ENCODE measurements at places on chromosomes 4 and X. TPM values are rescaled to one million over a fixed set of nuclear protein-coding genes. Genes with fewer than 3 reads are reported as not detected.

DNA sequence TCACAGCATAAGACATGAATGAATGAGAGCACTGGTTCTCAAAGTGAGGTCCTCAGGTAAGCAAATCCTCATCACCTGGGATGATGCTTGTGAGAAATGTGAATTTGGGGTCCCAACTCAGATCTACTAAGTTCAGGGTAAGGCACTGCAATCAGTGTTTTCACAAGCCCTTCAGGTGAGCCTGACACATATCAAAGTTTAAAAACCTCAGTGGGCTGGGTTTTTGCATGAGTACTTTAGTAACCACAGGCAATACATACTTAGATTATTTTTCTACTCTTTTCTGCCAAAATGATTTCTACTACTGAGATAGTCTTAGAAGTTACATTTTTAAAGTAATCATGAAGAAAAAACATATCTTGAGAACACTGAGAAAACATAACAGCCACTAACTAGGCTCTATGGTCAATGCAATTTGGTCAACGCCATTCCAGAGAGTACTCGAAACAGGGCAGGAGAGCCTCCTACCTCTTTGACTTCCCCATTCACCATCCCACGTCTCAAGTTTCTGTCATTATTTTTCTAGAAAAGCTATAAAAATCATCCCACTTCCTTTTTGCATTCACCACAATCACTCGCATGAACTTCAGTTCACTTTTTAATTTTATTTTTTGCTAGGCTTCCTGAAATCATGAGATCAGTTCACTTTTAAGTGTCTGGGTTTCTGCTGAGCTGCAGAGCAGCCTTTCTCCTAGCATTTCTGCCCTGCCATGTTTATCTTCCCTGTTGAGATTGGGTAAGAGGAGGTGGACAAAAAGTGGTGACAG is 73.8 kb downstream of the MFAP3L start:
- H3K4me3 ChIP-seq: no peak overlapping the region
- peaks cover 19% of the 10 kb centered on the region for H3K27me3 ChIP-seq
- DNase-seq: no peak
- H3K4me1 ChIP-seq: peaks cover 15% of the 10 kb centered on the region
- H3K36me3 ChIP-seq: no peaks in the 10 kb centered on the region

DNA sequence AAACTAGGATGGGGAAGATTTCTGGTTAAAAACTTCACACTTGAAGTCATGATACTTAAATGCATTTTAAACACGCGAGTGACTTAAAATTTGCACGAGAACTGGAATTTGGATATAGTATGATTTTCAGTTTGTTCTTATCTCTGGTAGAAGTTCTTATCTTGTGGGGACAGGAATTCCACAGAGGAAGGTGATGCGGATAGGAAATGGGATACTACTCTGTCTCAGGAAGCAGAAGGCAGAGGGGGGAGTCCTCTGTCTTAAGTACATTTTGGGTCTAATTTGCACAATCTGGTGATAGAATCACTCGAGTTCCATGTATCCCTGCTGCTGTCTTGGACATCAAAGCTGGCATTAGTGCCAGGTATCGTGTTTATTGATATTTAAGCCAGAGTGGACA is 53.3 kb downstream of the TLL1 start:
- no peaks in the 10 kb centered on the region for H3K27me3 ChIP-seq
- H3K4me1 ChIP-seq: no peaks in the 10 kb centered on the region
- no peaks in the 10 kb centered on the region for H3K36me3 ChIP-seq
- H3K4me3 ChIP-seq: no peak overlapping the region
- no peak overlapping the region for H3K27ac ChIP-seq

DNA sequence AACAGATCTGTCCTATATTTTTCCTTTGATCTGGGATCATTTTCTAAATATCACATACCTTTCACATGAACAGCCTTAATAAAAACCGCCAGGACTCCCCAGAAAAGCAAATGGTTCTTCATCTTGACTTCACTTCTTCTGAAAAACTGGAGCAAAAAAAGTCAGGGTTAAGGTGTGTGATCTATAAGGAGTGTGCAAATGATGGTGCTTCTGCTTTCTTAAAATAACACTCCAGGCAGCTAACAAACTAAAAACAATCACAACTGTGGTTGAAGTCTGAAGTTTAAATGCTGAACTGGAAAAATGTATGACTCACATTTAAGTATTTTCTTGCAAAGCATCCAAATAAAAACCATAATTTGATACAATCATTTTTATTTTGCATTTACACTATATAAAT is at the start of gene JCHAIN:
JCHAIN (minus strand) TSS at position 140 of the 400 bp plus-strand sequence; CDS start at position 122, 18 bp downstream.
- H3K4me3 ChIP-seq: no peak within 1 kb of the TSS
- H3K36me3 ChIP-seq: no peaks in the 10 kb centered on the region
- no peaks in the 10 kb centered on the region for H3K4me1 ChIP-seq
- H3K27me3 ChIP-seq: no peaks in the 10 kb centered on the region
- no peak for DNase-seq

GRCh38 chr4:158056689-158057245 is 116.1 kb downstream of the GASK1B start:
- no peaks in the 10 kb centered on the region for H3K4me1 ChIP-seq
- H3K4me3 ChIP-seq: no peak overlapping the region
- no peak for DNase-seq
- no peaks in the 10 kb centered on the region for H3K27me3 ChIP-seq
- no peak overlapping the region for H3K27ac ChIP-seq

DNA sequence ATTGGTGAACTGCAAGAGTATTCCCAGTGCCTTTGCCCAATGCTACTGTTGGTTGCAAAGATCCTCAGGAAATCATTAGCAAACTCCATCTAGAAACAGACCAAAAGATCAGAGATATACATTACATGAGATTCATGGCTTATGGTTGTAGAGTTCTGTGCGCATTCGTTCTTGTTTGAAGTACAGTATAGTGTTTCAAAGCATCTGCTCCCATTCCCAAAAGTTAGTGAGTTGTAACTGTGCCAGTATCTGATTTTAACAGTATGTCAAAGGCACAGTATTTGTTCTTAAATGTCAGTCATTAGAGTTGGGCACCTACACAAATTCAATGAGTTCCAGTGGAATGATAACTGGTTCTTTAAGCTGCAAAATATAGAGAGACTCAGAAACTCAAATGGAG is 314.7 kb upstream of the ATOH1 start:
- no peak overlapping the region for H3K4me3 ChIP-seq
- no peak for DNase-seq
- H3K36me3 ChIP-seq: no peaks in the 10 kb centered on the region
- no peaks in the 10 kb centered on the region for H3K4me1 ChIP-seq

The SLC6A14 gene
- polyA plus RNA-seq: not detected

The FTHL17 gene
- polyA plus RNA-seq: not detected

The KIF4A gene
- polyA plus RNA-seq: not detected

The BTK gene
- 92.9 TPM for polyA plus RNA-seq
